Skin of body (tissue), 3 donors: ENCODE measurements at places on chromosomes 3 and 15. TPM values are rescaled to one million over a fixed set of nuclear protein-coding genes. Genes with fewer than 3 reads are reported as not detected.

Gene LINGO1
- 4.6 TPM for total RNA-seq

Gene CLDN18
- not detected for total RNA-seq

DNA sequence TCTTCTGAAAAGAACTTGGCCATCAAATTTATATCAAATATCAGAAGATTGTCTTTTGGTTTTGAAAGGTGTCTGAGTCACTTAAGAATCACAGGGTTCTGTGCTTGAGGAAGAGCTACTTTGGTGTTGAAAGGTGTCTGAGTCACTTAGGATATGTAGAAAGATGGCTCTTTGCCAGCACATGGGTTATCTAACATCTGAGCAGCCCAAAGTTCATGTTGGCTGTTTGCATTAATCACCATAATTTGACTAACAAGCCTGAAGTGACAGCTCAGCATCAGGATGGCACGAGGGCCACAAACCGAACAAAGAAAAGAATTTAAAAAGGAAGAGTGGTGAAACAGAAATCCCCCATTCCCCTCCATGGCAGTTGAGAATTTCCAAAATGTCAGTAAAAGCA lies 190.5 kb upstream of the CMC1 start:
- no peak for DNase-seq

GRCh38 chr3:39282057-39282456 lies 2.2 kb upstream of the CX3CR1 start:
- DNase-seq, result no peak

- no peak for DNase-seq
These were observed 19.0 kb downstream of the RPL39L start for GRCh38 chr3:187120326-187120725.

DNA sequence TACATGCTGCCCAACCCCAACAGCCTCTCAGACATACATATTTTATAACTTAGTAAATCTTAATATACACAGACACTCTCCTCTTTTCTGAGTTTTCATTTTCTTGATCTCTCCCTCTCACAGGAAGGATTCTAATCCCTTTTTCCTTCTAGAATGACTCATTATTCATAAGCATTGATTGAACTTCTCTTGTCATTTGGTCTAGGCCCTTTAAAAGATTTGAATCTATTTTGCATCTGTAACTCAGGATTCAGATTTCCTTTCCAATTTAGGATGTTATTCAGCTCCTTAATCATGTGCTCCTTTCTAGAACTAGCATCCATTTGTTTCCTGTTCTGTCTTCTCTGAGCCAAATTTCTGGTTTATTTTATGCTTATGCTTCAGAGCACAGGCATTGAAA lies 624.5 kb upstream of the SGO1 start:
- peak; percentile 66 for DNase-seq

- no peak for DNase-seq
These were observed 53.7 kb downstream of the ARNT2 start for GRCh38 chr15:80457896-80458295.

GRCh38 chr15:64621056-64621455 lies 154.3 kb downstream of the RBPMS2 start:
- no peak for DNase-seq

DNA sequence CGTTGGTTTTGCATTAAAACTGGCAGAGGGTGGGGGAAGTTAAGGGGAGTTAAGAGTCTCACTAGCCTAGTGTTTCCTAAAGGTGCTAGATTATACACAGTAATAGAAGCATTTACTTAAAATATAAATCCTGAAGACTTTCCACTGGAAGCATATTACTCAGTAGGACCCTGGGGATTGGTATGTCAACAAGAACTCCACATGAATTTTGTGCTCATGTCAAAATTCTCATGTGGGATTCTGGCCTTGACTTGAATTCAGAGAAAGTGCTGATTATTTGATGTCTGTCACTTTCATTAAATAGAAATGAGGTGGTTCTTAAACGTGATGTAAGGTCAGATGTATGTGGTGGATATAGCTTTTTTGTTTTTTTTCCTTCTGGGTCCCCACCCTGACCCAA lies 997.2 kb downstream of the TUSC7 start:
- DNase-seq, result no peak
